ENCODE measurements at places on chromosomes 7 and 10.

GRCh38 chr10:101892782-101893391 lies 49.3 kb upstream of the KCNIP2 start:
- no peak for DNase-seq

- peak; percentile 86 for DNase-seq
Observed at GRCh38 chr10:96395931-96396877, 37.4 kb upstream of the OPALIN start.

- peak; percentile 36 for DNase-seq
Observed at GRCh38 chr7:119271147-119271779, 1001.7 kb upstream of the KCND2 start.

- peak; percentile 42 for DNase-seq
Observed at GRCh38 chr10:70981936-70982335, 93.6 kb upstream of the PCBD1 start.

- no peak for DNase-seq
Observed at GRCh38 chr10:50963063-50963462, 77.6 kb upstream of the A1CF start.

DNA sequence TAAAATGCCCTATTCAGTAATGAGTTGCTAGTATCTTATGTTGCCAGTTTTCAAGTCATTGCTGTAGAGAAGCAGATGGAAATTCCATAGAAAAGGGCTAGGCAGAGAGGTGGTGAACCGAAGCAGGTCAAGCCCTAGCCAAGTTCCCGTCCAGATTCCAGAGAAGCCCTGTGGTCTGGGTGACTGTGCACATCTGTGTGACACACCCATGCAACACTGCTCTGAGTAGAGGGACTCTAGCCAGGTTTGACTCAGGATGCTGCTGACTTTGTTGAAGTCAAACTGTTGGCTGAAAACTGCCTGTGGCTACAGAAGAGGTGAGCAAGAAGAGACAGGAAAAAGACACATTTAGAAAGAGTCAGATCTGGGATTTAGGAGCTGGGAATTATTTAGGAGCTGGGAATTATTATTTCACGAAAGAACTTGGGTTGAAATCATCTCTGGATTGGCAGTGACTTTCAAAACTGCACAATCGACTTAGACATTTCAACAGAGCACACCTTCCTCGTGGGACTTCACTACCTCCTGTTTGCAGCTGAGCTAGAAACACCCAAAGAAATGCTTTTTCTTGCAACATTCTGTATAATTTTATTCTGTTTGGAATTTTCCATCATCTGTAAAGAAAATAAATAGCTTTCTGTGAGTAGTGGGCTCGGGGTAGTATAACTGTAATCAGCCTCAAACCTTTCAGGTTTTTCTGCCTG lies 149.1 kb upstream of the PRKCQ start:
- no peak for DNase-seq

- DNase-seq, result peak; percentile 68
Observed at GRCh38 chr10:46297406-46298204, 10.8 kb downstream of the ANTXRL start.

GRCh38 chr10:128263891-128264688 lies 137.9 kb upstream of the MKI67 start:
- no peak for DNase-seq

DNA sequence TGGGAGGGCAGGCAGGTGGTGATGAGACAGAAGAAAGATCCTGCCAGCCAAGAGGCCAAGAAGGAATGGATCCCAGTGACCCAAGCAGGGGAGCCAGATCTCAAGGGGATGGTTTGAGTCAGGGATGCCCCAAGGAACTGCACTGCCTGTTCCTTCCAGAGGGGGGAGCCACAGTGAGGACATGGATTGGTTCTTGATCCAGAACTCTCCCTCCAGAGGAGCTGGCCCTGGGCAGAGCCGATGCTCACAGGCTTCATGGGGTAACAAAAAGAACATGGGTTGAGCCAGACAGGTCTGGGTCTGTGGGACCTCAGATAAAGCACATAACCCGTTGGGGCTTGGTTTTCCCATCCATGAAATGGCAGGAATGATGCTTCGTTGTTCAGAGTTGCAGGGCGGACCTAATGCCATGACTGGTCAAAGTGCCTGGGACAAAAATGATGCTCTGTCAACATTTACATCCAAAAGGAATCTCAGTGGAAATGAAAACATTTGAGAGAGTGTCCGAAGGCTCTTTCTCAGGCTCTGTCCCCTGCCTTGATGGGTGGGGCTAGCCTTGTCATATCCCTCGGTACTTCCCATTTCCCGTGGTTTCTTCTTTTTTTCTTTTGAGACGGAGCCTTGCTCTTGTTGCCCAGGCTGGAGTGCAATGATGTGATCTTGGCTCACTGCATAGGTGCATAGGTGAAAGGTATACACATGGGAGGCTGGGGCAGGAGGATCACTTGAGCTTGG lies 4.7 kb upstream of the DENND2A start:
- DNase-seq, result peak; percentile 34

DNA sequence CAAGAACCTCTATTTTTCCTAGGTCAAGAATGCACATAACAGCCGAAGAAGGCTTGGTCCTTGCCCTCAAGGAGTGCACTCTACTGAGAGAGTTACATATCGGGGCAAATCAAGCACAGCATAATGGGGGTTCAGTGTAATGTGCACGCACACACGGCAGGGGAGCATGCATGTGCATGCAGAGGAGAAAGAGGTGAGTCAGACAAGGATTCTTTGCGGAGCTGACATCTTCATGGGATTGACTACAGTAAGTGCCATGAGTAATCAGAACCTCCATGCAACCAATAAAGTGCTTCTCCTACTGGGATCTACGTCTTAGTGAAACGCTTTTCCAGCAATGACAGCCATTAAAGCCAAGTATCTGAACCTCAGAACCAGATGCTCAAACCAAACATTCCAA lies 123.6 kb downstream of the RNF216 start:
- no peak for DNase-seq

Measured in spleen (tissue), 13 donors.